DMS53 (cell line): ENCODE measurements at places on chromosomes 6 and 20.

DNA sequence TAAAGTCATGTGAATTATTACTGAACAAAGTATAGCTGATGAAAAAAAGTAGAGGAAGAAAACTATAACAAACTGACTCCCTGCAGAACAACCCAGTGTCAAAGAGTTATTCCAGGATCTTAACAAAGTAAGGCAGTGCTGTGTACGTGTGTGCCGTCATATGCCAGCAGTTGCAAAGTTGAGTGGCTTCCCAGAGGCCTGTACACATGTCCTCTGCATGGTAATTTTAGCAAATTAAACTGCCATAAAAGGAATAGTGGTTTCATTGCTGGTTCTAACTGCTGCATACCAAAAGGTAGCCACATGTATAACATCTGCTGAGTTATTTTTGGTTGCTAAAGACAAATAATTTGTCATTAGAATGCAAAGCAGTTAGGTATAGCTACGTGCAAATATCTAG, 44.8 kb downstream of the RIPOR2 start:
- DNase-seq, result no peak

GRCh38 chr20:25011831-25012241, 19.3 kb upstream of the APMAP start:
- DNase-seq, result no peak

- no peak for DNase-seq
Observed at GRCh38 chr6:7188492-7188891, 80.7 kb downstream of the RREB1 start.

GRCh38 chr20:60764771-60765170, 487.3 kb upstream of the CDH4 start:
- no peak for DNase-seq

- DNase-seq, result no peak
Observed at GRCh38 chr20:58573257-58573656, 58.1 kb upstream of the APCDD1L start.
